ENCODE measurements at places on chromosomes 3 and 15.
A peak's percentile ranks its signal among the peaks of the same experiment; 100 is the strongest.

DNA sequence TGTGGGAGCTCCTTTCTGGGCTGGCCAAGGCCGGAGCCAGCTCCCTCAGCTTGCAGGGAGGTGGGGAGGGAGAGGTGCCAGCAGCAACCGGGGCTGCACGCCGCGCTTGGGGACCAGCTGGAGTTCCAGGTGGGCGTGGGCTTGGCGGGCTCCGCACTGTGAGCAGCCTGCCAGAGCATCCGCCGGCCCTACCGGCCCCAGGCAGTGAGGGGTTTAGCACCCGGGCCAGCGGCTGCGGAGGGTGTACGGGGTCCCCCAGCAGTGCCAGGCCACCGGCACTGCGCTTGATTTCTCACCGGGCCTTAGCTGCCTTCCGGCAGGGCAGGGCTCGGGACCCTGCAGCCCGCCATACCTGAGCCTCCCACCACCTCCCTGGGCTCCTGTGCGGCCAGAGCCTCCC lies 651.0 kb upstream of the ARPP21 start:
- H3K36me3 ChIP-seq: no peaks in the 10 kb centered on the region
- no peak for DNase-seq
- no peak overlapping the region for H3K4me3 ChIP-seq

DNA sequence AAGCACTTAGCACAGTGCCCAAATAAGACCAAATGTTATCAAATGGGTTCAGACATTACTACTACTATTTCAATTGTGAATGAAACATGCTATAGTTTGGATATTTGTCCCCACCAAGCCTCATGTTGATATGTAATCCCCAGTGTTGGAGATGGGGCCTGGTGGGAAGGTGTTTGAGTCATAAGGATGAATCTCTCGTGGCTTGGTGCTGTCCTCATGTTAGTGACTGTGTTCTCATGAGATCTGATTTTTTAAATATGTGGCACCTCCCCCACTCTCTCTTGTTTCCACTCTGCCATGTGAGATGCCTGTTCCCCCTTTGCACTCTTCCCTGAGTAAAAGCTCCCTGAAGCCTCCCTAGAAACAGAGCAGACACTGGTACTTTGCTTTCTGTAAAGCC lies 148.7 kb upstream of the TGFBR2 start:
- H3K27ac ChIP-seq: no peak overlapping the region
- H3K27me3 ChIP-seq: no peaks in the 10 kb centered on the region
- no peaks in the 10 kb centered on the region for H3K36me3 ChIP-seq

DNA sequence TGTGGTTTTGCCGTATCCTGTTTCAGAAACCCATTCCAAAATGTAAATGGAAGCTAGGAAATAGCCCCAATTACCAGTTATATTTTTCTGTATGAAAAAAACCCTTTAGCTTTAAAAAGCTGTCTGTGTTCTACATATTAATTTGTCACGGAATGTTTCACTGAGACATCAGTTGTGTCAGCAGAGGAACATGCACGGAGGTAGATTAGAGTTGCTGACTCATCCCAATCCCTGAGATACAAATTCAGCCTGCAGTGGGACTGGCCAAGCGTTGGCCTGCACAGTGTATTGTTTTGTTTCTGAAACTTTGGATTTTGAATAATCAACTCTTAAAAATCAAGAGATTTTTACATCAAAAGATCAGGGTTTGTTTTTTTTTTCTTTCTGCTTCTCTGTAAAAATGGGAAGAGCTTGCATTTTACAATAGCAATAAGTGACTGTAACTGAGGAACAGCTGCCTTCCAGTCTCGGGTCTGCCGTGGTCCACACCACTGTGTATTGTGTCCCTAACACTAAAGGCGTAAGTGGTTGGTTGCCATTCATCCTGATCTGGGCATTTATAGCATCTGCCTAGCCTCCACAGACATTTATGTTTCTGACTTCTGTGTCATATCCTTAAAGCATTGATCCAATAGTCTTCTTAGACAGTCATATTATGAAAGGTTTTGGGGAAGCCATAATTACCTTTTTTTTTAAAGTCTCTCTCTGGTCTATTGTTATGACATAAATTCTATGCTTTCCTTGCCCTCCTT lies 218.1 kb downstream of the ADAMTSL3 start:
- H3K4me1 ChIP-seq: no peaks in the 10 kb centered on the region
- no peaks in the 10 kb centered on the region for H3K36me3 ChIP-seq
- H3K27me3 ChIP-seq: no peaks in the 10 kb centered on the region
- no peak for DNase-seq
- H3K27ac ChIP-seq: no peak overlapping the region

GRCh38 chr3:17360991-17361390 lies 381.4 kb downstream of the TBC1D5 start:
- H3K36me3 ChIP-seq: no peaks in the 10 kb centered on the region
- H3K4me1 ChIP-seq: no peaks in the 10 kb centered on the region
- H3K4me3 ChIP-seq: no peak overlapping the region
- H3K27me3 ChIP-seq: no peaks in the 10 kb centered on the region

GRCh38 chr3:134477002-134477401 lies 8.8 kb downstream of the ANAPC13 start:
- H3K27ac ChIP-seq: peak overlapping the region; percentile 41
- H3K27me3 ChIP-seq: no peaks in the 10 kb centered on the region
- no peak for DNase-seq
- H3K4me3 ChIP-seq: no peak overlapping the region
- peaks cover 51% of the 10 kb centered on the region for H3K4me1 ChIP-seq

GRCh38 chr3:18812316-18812715 lies 336.0 kb upstream of the KCNH8 start:
- H3K36me3 ChIP-seq: no peaks in the 10 kb centered on the region
- no peaks in the 10 kb centered on the region for H3K4me1 ChIP-seq
- H3K27me3 ChIP-seq: no peaks in the 10 kb centered on the region
- no peak overlapping the region for H3K4me3 ChIP-seq
- no peak for DNase-seq

DNA sequence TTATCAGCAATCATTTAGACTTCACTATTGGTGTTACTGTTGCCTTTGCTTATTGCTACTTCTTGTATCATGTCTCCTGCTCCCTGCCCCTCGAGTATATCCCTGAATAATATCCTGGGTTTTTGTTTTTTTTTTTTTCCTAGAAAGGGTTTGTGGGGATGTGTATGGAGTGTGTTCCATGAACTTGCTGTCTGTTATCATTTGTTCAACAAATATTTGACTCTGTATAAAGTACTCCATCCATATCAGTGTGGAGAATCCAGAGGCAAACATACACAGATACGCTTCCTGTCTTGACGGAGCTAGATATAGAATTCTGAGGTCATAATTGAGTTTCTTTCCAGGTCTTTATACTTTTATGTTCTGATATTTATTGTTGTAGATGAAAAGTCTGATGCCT lies 31.8 kb upstream of the GOLGA6L9 start:
- H3K27me3 ChIP-seq: no peaks in the 10 kb centered on the region
- no peak overlapping the region for H3K4me3 ChIP-seq
- H3K36me3 ChIP-seq: no peaks in the 10 kb centered on the region
- DNase-seq: no peak
- H3K27ac ChIP-seq: no peak overlapping the region

DNA sequence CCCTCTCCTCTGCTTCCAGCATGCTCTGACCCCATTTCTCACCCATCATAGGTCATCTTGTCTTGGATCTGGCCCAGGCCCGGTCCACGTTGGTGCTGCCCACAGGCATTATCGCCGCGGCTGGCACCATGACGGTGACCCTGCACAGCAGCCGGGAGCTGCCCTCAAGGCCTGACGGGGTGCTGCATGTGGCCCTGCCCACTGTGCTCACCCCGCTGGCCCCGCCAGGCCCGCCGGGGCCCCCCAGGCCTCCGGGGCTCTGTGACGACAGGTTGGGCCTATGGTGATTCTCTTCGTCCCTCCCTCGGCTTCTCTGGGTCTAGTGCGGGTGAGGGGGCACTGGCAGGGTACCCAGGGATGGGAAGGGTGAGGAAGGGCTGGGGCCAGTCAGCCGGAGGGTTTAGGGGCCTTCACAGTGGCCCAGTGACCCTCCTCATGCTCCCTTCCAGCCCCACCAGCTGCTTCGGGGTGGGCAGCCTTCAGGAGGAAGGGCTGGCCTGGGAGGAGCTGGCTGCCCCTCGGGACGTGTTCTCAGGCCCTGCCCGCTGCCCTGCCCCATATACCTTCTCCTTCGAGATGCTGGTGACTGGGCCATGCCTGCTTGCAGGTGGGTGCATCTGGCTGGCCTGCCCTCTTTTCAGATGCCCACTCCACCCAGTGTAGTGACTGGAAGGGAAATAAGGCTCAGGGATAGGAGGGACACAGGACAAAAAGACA lies 3.9 kb downstream of the VWA5B2 start:
- H3K27me3 ChIP-seq: peaks cover 12% of the 10 kb centered on the region
- no peak for DNase-seq
- peaks cover 21% of the 10 kb centered on the region for H3K4me1 ChIP-seq
- no peaks in the 10 kb centered on the region for H3K36me3 ChIP-seq

DNA sequence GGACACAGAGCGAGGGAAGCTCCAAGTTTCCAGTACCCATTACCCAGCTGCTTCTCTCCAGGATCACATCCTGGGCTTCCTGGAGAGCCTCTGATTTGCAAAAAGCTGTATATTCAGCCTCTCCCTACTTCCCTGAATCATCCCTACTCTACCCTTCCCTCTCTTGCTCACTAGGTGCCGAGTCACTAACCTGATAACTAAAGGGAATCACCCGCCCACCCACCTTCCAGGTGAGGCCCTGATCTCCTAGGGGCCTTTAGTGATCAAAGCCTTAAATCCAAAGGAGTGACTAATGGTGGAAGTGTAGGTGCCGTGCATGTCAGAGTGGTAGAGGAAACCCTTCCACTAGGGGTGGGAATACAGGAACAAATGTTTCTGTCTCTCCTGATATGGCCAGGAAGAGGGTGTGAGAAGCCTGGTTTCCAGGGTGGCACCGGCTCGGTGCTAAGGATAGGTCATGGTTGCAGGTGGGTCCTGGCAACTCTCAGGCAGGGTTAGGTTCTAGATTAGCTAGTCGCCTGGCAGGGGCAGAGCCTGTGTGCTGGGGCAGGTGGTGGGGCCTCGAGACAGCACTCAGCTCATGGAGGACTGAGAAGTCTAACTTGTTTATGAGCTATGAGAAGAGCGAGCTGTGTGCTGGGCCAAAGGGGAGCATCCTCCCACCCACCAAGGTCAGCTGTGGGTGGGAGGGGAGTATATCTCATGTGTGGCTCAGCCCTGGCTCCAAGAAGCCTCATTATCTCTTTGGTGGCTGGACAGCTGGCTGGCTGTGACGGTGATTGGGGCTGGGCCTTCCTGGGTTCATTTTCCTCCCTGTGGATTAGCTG lies 10.1 kb downstream of the SEMA7A start:
- peaks cover 22% of the 10 kb centered on the region for H3K4me1 ChIP-seq
- H3K27ac ChIP-seq: no peak overlapping the region

DNA sequence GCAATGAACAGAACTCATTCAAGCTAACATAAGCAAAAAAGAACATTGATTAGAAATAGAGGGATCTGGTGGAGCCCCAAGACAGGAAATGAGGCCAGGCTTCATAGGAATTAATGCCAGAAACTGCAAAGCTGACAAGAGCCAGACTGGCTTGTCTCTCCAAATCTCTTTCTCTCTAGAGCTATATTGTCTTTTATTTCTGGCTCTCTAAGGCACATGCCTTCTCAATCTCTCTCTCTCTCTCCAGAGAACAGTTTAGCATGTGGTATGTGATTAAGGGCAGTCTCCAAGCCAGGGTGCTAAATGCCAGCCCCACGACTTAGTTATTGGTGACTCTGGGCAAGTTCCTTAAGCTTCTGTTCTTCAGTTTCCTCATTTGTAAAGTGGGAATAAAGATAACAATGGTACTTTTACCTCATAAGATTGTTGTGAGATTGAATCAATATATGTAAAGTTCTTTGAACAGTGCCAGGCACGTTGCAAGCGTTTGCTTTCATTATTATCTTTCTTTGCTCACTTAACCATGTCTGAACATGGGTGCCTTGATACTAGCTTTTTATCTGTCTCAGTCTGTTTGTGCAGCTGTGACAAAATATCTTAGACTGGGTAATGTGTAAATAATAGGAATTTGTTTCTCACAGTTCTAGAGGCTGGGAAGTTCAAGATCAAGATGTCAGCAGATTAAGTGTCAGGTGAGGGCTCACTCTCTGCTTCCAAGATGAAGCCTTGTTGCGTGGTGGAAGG lies 123.2 kb downstream of the BDH1 start:
- peak overlapping the region; percentile 14 for H3K27ac ChIP-seq
- H3K4me3 ChIP-seq: no peak overlapping the region
- H3K36me3 ChIP-seq: no peaks in the 10 kb centered on the region
- no peaks in the 10 kb centered on the region for H3K27me3 ChIP-seq
- H3K4me1 ChIP-seq: peaks cover 55% of the 10 kb centered on the region

- no peak for DNase-seq
- H3K4me1 ChIP-seq: no peaks in the 10 kb centered on the region
- no peaks in the 10 kb centered on the region for H3K27me3 ChIP-seq
- no peaks in the 10 kb centered on the region for H3K36me3 ChIP-seq
- H3K27ac ChIP-seq: no peak overlapping the region
Observed at GRCh38 chr3:18786650-18787323, 361.5 kb upstream of the KCNH8 start.

GRCh38 chr3:23735062-23735461 lies 70.7 kb upstream of the UBE2E1 start:
- no peak for DNase-seq
- H3K4me3 ChIP-seq: no peak overlapping the region
- no peaks in the 10 kb centered on the region for H3K36me3 ChIP-seq
- no peaks in the 10 kb centered on the region for H3K27me3 ChIP-seq
- no peak overlapping the region for H3K27ac ChIP-seq

DNA sequence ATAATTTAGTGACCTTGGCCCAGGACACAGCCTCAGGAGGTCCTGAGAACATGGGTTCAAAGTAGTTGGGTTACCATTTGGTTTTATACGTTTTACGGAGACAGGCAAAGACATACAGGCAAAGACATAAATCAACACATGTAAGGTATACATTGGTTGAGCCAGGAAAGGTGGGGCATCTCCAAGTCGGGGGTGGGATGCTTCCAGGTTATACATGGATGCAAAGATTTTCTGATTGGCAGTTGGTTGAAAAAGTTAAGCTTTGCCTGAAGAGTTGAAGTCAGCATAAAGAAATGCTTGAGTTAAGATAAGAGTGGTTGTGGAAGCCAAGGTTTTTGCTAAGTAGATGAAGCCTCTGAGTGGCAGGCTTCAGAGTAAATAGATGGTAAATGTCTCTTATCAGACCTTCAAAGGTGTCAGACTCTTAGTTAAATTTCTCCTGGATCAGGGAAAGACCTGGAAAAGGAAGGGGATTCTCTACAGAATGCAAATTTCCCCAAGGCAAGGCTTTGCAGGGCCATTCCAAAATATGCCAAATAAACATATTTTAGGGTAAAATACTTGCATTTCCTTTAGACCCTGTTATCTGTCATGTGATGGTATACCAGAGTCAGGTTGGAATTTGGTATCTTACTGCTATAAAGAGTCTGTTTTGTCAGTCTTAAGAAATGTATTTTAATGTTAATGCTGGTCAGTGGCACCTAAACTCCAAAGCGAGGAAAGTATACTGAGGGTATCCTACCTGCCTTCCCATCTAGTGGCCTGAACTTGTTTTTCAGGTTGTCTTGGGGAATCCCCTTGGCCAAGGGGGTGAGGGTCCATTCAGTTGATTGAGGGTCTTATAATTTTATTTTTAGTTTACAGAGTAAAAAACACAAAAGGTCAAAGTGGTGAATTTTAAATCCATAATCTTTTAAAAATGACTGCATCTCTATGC lies 8.2 kb upstream of the PDHB start:
- DNase-seq: no peak
- no peak overlapping the region for H3K27ac ChIP-seq
- no peaks in the 10 kb centered on the region for H3K36me3 ChIP-seq
- H3K27me3 ChIP-seq: no peaks in the 10 kb centered on the region

GRCh38 chr3:197093871-197094270 lies 64.3 kb upstream of the MELTF start:
- DNase-seq: no peak
- no peak overlapping the region for H3K27ac ChIP-seq
- peaks cover 45% of the 10 kb centered on the region for H3K36me3 ChIP-seq
- H3K27me3 ChIP-seq: no peaks in the 10 kb centered on the region

- H3K4me3 ChIP-seq: no peak overlapping the region
- H3K27ac ChIP-seq: no peak overlapping the region
- H3K36me3 ChIP-seq: no peaks in the 10 kb centered on the region
- no peak for DNase-seq
Observed at GRCh38 chr15:38888701-38889221, 324.1 kb upstream of the RASGRP1 start.

All from esophagus squamous epithelium (tissue), 5 donors.